ENCODE measurements at places on chromosomes 16 and 17.

- no peak for DNase-seq
These were observed 48.1 kb downstream of the MARF1 start for GRCh38 chr16:15594711-15595320.

DNA sequence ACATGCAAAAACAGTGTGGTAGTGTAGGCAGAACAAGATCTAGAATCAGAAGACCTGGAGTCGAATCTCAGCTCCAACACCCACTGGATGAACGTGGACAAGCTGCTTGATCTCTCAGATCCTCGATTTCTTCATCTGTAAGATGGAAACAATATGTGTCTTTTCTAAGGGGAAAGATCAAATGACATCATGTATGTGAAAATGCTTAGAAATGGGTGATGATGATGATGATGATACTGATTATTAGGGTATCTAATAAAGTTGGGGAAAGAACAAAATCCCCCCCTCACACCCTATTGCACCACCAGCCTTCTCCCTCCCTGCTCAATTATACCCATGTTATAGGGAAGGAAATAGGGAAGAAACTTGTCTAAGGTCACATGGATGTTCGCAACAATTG, 10.9 kb downstream of the DYNLL2 start:
- DNase-seq = no peak

- DNase-seq = no peak
These were observed 15.3 kb downstream of the VPS53 start for GRCh38 chr17:699345-699744.

DNA sequence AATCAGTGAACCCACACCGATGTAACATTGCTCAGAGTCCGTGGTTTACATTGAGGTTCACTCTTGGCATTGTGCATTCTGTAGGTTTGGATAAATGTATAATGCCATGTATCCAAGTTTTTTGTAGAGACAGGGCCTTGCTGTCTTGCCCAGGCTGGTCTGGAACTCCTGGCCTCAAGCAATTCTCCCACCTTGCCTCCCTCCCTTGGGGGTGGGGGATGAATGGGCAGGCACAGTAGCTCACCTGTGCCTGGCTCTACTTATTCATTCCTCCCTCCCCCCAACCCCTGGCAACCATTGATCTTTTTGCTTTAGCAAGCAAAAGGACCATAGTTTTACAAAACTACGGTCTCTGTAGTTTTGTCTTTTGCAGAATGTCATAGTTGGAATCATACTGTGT, 181.4 kb downstream of the SPECC1 start:
- DNase-seq = no peak

DNA sequence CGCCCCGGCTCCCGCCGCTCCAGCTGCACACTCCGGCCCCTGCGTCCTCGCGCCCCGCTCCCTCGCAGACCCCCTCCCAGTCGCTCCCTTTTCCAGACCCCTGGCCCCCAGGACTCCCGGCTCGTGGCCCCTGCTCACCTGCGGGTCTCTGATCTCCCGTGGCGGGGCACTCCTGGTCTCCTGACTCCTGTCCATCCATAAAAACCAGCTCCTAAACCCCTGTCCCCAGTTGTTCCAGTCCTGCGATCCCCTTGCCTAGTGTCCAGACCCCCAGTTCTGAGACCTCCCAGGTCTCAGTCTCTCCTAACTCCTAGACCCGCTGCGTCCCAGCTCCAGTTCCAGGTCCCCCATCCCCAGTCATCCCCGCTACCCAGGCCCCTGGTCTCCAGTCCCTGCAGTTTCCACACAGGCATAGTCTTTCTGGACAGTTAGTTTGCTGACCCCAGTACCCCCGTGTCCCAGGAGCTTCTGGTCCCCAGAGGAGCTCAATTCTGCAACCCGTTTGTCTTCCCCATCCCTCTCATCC, 379 bp downstream of the SNX29 start:
- no peak for DNase-seq

DNA sequence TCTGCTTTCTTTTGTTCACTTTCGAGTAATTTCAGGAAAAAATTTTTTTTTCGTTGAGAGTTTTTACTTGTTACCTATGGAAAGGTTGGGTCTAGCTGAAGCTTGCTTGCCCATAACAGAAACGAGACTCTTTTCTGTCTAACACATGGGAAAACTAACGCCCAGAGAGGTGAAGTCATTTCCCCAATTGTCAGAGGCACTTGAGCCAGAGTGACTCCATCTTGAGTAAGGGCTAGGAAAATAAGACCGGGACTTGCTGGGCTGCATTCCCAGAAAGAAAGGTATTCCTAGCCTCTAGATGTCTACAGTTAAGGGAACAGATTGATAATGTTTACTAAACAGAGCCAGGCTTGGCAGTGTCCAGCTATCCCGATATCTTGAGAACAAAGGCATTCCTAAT, 26.8 kb downstream of the PRKCB start:
- no peak for DNase-seq

GRCh38 chr17:53101706-53102105, 721.0 kb upstream of the KIF2B start:
- no peak for DNase-seq

GRCh38 chr16:66432429-66432828, 5.3 kb downstream of the BEAN1 start:
- no peak for DNase-seq

DNA sequence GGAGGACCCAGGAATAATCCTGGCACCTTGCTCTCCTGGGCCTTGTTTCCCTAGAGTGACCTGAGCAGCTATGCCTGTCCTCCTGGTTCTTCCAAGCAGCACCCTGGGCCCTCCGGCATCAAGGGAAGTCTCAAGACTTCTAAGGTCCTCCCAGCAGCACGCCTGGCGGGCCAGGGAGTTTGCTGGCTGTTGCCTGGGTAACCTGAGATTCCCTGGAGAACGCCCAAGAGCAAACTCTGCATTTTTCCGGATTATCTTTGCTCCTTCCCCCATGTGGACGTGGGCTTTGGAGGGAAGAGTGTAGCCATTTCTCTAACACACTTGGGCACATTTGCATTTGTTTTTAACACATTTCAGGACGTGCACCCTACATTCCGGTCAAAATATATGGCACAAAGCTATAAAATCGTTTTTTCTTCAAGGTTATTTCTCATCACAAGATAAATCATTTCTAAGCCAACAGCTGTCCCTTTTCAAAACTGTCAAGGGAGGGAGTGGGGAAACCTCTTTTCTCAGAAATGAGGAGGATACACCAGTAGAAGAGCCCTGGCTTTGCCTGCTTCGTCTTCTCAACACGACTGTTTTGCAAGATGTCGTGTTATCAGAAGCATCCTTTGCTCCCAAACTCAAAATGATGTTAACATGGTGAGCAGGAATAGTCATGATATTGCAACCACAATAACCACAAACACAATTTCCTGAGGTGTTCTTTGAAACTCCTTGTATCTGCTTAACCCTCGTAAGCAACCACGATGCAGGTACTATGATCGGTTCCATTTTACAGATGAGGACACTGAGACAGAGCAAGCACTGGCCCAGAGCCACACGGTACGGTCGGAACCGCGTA, 116.5 kb downstream of the ADCY9 start:
- no peak for DNase-seq

GRCh38 chr17:6067060-6067459, 3.1 kb upstream of the WSCD1 start:
- no peak for DNase-seq

GRCh38 chr17:73650140-73650539, 5.9 kb upstream of the SDK2 start:
- no peak for DNase-seq

DNA sequence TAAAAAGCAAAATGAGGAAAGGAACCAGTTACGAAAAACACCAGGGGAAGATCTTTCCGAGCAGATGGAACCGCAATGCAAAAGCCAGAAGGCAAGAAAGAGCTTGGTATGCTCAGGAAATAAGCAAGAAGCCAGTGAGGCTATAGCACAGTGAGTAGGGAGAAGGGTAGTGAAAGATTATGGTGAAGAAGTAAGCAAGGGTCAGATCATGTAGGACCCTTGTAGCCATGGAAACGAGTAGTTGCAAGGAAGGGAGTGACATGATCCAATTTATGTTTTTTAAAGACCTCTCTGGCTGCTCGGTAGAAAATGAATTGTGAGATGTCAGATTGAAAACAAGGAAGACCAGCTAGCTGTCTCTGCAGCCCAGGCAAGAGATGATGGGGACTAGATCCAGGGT, 143.3 kb downstream of the USP31 start:
- no peak for DNase-seq

Measured in caudate nucleus (tissue), 63 donors.